Activated CD4-positive, alpha-beta T cell treated with anti-CD3 and anti-CD28 coated beads, Interleukin-2, amount 50 U/mL, for 16 hours (primary cell): ENCODE measurements at places on chromosomes 12 and 14.

- DNase-seq = no peak
Observed at GRCh38 chr12:105419606-105420005, 89.1 kb downstream of the C12orf75 start.

DNA sequence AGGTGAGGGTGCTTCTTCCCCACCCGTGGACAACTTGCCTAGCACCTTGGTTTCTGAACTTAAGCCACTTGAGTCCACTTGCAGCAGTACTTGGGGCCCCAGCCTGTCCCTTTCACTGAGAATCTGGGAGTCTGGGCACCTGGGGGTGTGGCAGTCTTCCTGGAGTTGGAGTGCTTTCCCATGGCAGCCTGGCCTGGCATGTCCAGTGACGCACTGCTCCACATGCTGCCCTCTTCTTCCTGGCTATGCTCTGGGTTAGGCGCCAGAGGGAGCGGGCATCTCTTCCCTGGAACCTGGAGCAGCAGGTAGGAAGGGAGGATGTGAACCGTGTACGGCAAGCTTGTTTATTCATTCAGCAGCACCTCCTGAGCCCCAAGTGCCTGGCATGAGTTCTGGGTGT is 76.4 kb downstream of the PAPOLA start:
- DNase-seq = no peak

DNA sequence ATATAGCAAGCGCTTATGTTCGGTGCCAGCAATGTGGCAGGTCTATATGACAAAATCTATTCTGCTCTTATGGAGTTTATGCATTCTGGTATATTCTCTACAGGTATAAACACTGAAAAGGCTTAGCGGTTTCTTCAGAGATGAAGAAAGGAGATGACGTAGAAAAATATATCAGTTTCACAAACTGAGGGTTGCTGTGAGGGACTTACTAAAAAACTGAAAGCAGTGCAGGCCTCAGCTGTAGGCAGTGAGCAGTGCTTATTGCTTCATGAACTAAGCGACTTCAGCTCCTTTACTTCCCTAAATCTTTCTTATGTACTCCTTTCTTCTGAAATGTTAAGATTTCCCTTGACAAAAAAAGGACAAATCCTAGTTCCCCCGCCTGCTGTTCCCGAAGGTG is 4.5 kb downstream of the DDX47 start:
- no peak for DNase-seq

- no peak for DNase-seq
Observed at GRCh38 chr12:105223352-105223845, 12.6 kb downstream of the APPL2 start.

DNA sequence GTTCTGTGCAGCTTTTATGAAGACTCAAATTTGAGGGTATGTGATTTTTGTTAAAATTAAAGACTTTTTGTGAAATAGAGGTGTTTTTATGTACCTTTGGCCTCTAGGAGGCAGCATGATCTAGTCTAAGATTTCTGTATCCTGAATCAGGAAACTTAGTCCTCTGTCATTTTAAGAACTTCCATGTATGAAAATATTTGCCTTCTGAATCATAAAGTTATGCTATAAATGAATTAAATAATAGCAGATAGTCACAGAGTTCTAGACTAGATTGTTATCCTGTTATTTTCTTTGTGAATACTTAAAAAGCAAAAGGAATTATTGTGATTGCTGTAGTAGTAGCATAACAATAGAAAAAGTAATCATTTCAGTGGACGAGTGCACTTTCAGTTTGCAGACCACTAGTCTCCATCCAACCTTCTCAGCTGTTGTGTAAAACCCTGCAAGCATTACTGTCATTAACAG is 56.3 kb downstream of the FGD4 start:
- DNase-seq = peak; percentile 47
